Fibroblast of skin of abdomen (primary cell): ENCODE measurements at places on chromosomes 1 and 21.

DNA sequence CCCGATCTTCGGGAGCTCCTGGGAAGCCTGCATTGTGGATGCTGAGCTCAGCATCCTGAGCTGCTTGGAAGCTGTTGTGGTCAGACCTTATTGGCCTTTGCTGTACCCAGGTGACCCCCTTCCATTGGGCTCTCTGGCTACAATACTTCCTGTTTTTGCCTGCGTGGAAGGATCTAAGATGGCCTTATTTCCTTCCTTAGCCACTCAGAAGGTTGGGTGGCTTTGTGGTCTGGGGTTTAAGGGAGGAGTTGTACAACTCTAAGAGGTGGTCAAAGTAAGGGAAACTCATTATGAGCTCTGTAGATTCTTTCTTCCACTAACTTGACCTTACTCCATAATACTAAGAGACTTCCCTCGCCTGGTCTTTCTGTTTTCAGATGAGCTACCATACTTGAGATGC lies 17.7 kb downstream of the PFKFB2 start:
- no peak for DNase-seq

GRCh38 chr1:224668984-224669383 lies 52.9 kb downstream of the CNIH3 start:
- no peak for DNase-seq

DNA sequence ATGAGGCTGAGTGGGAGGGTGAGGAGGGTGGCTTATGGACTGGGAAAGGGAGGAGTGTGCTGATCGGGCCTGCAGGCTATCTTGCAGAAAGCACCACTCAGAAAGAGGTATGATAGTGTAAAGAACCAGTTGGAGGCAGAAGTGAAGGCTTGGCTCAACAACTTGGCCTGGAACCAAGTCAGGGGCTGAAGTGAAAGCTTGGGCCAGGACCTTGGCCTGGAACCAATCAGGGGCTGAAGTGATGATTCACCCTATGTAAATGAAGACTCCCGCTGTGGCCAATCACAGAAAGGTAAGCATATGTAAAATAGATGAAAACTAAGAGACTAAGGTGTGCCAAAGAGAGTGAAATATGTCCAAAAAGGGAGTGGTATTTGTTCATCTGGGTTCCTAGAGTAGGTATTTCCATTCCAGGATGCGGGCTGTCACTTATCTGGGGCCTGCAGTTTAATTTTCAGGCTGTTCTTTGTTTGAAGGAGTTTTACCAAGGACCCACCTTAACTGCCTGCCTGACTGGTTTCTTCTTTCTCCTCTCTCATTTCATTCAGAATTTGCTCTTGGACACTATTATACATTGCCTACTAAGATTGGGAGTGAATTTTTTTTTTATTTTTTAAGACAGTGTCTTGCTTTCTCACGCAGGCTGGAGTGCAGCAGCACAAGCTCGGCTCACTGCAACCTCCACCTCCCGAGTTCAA lies 5.1 kb upstream of the RFX5 start:
- no peak for DNase-seq

- DNase-seq, result no peak
These were observed 886.8 kb downstream of the KCNT2 start for GRCh38 chr1:195721210-195721971.

GRCh38 chr1:9213956-9214355 lies 20.6 kb upstream of the H6PD start:
- DNase-seq, result no peak

DNA sequence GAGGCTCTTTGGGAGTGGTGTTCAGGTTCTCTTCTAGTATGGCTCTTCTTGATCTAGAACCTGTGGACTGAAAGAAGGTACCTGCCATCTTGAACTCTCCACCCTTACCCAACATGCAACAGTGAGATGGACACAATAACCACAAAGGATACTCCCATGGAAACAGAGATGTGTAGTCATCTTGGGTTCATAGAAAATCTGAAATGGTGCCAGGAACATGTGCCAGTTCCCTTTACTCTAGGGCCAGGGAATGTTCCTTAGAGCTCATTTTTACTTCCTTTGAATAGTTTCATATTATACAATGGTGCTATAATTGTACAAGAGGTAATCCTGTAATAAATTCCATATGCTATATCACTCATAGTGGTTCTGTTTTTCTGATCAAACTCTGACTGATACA lies 13.2 kb upstream of the SCYL3 start:
- peak; percentile 29 for DNase-seq

- no peak for DNase-seq
These were observed 24.2 kb upstream of the ATP6V1G3 start for GRCh38 chr1:198564716-198565115.

- DNase-seq, result no peak
These were observed 6.2 kb downstream of the PKNOX1 start for GRCh38 chr21:42980312-42981213.

DNA sequence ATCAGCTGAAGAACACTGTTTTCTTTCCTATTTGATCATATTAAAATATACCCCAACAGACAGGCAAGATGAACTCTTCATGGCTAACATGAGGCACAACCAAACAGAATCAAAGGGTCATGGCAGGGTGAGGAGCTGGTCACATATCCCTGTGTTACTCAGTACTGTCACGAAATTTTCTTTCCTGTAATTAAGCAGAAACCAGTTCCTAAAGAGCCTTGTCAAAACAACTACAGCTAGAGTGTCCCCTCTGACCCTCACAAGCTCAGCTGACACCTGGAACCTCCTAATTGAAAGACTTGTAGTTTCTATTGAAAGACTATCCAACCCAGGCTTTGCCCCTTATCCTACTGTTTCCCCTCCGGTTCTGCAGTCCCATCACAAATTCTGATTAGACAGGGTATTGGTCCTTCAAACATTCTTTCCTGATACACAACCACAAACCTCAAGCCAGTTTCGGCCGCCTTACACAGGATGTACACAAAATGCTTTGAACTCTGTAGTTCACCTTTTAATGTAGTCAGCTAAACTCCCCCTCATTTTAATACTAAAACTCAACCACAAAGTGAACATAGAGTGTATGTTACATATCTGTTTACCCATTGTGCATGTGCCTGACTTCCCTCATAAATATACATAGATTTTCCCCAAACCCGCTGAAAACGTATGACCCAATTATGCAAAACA lies 651.9 kb downstream of the MRPL39 start:
- DNase-seq, result no peak

DNA sequence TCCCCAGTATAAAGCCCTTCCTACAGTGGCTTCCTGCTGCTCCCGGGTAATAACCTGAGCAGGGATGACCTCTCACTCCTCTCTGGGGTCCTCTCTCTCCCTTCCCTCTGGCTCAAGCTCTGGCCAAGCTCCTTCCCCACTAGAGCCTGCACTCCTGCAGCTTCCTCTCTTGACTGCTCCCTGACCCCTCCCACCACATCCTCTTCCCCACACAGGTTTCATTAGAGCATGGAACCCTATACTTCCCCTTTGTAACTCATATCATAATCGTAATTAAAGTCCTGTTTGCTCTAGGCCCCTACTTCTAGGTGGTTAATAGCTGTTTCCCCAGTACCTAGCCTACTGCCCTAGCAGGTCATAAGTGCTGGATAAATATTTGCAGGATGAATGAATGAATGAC lies 146.2 kb downstream of the C1orf21 start:
- no peak for DNase-seq

GRCh38 chr1:111789666-111790316 lies 34.1 kb downstream of the DDX20 start:
- peak; percentile 65 for DNase-seq

DNA sequence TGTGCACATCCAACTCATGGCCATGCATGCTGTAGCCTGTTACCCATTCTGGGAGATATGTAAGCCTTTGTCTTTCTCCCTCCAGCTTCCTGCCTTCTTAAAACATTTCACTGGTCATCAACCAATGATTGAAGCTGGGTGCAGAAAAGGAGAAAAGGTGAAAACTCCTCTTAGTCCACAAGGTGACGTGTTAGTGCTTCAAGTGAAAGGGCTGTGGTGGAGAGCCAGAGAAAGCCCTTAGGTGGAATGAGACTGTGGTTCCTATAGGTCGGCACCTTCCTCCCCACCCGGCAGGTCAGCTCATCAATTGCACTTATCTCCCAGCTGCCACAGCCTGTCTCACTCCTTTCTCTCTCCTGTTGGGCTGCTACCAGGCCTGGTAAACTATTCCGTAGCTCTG lies 30.4 kb downstream of the ERG start:
- no peak for DNase-seq

- no peak for DNase-seq
These were observed 10.8 kb downstream of the FABP3 start for GRCh38 chr1:31362032-31362431.
